ENCODE measurements at places on chromosomes 13 and 19. TPM values are rescaled to one million over a fixed set of nuclear protein-coding genes. Genes with fewer than 3 reads are reported as not detected.

DNA sequence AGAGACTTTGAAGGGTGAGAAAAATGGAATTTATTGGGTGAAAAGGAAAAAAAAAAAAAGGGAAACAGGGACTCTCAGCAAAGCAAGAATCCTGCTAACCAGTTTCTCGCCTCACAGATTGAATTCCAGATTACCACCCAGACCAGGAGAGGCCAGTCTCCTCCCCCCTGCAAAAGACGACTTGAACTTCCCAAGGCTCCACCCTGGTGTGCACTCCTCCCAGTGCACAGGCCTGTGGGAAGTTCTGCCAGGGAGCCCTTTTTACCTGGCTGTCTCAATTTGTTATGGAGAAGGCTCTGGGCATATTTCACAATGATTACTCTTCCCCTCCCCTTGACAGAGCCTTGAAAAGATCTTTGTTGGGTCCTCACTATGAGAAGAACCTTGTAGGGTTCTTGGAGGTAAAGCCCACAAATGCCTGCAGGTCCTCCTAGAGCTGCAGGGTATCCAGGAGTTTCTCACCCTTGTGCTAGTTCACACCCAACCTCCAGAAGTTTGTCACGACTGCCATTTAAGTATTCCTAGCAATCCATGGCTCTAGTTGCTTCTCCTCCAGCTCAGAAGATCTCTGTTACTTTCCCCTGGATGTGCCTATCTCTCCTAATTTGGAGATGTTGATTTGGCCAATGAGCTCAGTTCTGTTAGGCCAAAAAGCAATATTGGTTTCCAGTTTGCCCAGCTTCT lies 229.8 kb upstream of the TMTC4 start:
- H3K4me1 ChIP-seq = no peaks in the 10 kb centered on the region
- no peak overlapping the region for H3K4me3 ChIP-seq
- no peak overlapping the region for H3K27ac ChIP-seq
- DNase-seq = no peak

DNA sequence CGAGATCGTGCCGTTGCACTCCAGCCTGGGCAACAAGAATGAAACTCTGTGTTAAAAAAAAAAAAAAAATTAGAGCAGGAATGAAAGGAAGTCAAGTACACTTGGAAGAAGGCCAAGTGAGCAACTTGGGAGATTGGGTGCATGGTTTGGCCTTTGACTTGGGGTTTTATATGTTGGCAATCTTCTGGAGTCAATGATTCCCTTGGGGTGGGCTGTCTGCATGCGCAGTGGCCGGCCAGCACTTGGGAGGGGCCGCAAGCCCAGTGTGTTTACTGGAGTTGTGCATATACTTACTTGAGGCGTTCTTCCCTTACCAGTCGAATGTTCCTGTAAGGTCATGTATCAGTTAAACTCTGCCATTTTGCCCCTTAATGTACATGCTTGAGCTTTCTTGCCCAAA lies 103.9 kb downstream of the FAM216B start:
- H3K27me3 ChIP-seq = no peaks in the 10 kb centered on the region
- no peak for DNase-seq
- peaks cover 27% of the 10 kb centered on the region for H3K36me3 ChIP-seq
- H3K27ac ChIP-seq = no peak overlapping the region
- no peak overlapping the region for H3K4me3 ChIP-seq
- H3K4me1 ChIP-seq = peaks cover 5% of the 10 kb centered on the region

The ACP7 gene
- total RNA-seq = not detected

- peaks cover 35% of the 10 kb centered on the region for H3K36me3 ChIP-seq
- peaks cover 13% of the 10 kb centered on the region for H3K4me1 ChIP-seq
- H3K27me3 ChIP-seq = no peaks in the 10 kb centered on the region
Observed at GRCh38 chr19:52923778-52924593, 758 bp upstream of the ZNF888 start.

DNA sequence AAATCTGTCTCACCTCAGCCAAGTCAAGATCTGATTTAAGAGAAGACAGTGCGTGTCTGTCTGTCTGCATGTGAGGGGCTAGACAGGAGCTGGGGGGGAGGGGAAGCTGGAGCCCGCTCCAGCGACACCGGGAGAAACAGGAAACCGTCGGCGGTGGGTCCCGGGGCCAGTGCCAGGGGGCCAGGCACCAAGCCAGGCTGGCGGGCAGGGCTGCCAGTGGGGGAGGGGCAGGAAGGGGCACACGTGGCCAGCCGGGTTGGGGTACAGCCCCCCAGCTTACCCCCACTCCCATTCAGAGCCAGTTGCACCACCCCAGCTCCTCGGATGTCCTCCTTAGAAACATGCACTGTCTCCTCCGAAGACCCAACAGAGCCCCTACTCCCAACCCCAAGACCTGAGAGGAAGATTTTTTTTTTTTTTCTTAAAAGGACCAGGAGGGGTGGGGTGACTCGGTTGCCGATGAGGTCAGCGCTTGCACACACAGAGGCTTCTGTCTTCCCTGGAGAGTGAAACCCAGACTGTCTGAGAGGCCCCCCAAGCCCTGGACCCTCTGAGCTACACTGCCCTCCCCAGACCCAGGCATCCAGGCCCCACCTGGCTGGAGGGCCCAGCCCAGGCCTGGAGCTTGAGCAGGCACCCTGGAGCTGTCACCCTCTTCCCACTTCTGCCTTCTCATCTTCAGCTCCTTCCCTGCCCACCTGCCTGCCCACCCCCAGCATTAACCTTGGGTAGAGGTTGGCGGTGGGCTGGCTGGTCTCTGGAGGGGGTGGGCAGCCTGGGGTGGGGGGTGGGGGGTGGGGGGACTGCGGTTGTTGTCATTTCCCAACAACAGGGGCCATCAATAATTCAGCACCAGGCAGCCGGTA lies 4.0 kb downstream of the ERF start:
- no peaks in the 10 kb centered on the region for H3K36me3 ChIP-seq
- peaks cover 1% of the 10 kb centered on the region for H3K27me3 ChIP-seq
- H3K27ac ChIP-seq = peak overlapping the region; percentile 81
- peak; percentile 52 for DNase-seq

DNA sequence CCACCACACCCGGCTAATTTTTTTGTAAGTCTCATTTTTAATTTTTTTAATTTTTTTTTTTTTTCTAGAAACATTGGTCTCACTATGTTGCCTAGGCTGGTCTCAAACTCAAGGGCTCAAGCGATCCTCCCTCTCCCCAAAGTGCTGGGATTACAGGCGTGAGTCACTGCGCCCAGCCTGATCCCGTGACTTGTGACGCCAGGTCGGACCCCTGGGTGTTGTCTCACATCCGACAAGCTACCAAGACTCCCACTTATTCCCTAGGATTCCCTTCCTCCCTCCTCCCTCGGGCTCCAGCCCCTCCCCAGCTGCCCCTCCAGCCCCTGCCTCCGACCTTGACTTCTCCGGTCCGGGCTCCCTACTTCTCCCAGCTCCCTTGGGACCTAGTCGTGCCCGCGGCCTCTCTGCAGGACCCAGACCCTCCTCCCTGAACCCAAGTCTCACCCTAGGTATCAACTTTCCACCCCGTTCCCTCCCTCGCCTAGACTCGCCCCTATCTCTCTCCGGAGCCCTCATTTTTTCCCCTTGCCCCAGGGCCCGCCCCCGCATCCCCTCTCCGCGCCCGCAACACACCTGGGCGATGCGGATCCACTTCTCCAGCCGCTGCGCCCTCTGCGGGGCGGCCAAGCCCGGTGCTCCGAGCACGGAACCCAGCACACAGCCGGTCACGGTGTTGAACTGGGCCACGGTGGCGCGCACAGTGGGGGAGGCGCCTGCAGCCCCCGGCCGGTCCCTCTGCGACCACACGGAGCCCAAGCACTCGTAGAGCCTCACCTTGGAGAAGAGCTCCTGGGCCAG lies 13.1 kb downstream of the RGL3 start:
- no peak overlapping the region for H3K4me3 ChIP-seq
- peak; percentile 50 for DNase-seq
- no peaks in the 10 kb centered on the region for H3K4me1 ChIP-seq
- no peak overlapping the region for H3K27ac ChIP-seq
- H3K36me3 ChIP-seq = no peaks in the 10 kb centered on the region

DNA sequence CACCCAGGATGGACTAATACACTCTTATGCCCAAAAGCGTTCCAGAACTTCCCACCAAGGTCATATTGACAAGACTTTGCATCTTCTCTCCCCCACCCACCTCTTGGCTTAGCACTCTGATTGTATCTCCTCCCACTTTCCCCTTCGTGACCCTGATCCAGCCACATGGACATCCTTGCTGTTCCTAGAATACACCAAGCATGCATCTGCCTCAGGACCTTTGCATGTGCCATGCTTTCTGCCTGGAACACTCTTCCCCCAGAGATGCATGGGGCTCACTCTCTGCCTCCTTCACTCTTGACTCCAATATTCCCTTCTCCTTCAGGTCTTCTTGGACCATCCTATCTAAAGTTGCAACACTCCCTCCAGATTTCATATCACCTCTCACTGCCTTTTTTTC lies 16.2 kb upstream of the LAIR1 start:
- no peak for DNase-seq
- peaks cover 15% of the 10 kb centered on the region for H3K27me3 ChIP-seq
- no peak overlapping the region for H3K4me3 ChIP-seq
- H3K4me1 ChIP-seq = peaks cover 34% of the 10 kb centered on the region
- H3K27ac ChIP-seq = no peak overlapping the region

DNA sequence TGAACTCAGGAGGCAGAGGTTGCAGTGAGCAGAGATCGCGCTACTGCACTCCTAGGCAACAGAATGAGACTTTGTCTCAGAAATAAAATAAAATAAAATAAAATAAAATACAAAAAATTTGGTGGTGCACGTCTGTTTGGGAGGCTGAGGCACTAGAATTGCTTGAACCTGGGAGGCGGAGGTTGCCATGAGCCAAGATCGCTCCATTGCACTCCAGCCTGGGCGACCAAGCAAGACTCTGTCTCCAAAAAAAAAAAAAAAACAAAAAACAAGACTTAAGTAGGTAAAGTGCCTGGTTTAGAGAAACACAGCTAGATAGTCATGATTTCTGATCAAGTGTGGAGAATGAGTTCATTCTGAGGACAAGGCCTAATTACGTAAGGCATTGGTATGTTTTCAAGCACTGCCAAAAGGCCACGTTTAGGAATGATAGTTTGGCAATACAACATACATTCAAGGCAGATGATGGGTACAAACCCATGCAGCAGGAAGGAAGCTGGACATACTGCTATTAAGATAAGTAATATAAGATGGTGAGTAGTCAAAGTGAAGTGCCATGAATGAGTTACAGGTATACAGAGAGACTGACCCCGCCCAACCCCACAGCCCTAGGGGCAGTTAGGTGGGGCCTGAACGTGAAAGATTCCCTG lies 4.8 kb upstream of the UCHL3 start:
- H3K4me3 ChIP-seq = no peak overlapping the region
- no peaks in the 10 kb centered on the region for H3K36me3 ChIP-seq
- no peaks in the 10 kb centered on the region for H3K27me3 ChIP-seq
- DNase-seq = no peak
- peaks cover 4% of the 10 kb centered on the region for H3K4me1 ChIP-seq

DNA sequence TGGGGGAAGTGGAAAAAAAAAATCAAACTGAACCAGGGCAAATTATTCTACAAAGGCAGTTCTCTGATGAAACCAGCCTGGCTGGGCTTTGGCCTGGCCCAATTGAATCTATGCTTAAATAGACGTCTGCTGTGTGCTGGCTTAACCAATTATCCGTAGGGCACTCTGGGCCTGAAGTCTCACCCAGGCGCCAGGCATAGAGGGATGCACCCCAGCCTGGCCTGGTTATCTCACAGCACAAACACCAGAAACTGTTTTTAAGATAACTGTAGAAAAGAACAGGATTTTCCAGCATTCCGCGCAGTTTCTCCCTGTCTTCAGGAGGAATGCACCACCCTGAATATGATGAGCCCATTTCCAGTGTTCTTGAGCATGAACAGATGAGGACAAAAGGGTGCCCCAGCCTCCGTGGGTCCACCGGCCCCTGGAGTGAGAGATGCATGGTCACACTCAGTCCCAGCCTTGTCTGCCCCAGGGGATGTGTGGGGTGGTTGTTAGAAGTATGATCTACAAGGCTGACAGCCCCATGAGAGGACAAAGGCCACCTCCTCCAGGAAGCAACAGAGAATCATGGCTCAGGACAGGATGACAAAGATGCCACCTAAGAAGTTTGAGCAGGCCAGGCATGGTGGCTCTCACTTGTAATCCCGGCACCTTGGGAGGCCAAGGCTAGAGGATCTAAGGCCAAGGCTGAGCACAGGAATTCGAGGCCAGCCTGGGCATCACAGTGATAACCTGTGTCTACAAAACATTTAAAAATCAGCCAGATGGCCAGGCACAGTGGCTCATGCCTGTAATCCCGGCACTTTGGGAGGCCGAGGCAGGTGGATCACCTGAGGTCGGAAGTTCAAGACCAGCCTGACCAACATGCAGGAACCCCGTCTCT lies 50.2 kb downstream of the PEPD start:
- no peaks in the 10 kb centered on the region for H3K36me3 ChIP-seq
- H3K27me3 ChIP-seq = no peaks in the 10 kb centered on the region
- no peak overlapping the region for H3K4me3 ChIP-seq
- no peak overlapping the region for H3K27ac ChIP-seq

- H3K36me3 ChIP-seq = no peaks in the 10 kb centered on the region
- no peak for DNase-seq
- no peak overlapping the region for H3K27ac ChIP-seq
- H3K4me3 ChIP-seq = no peak overlapping the region
Observed at GRCh38 chr13:109652531-109652930, 133.9 kb downstream of the IRS2 start.

DNA sequence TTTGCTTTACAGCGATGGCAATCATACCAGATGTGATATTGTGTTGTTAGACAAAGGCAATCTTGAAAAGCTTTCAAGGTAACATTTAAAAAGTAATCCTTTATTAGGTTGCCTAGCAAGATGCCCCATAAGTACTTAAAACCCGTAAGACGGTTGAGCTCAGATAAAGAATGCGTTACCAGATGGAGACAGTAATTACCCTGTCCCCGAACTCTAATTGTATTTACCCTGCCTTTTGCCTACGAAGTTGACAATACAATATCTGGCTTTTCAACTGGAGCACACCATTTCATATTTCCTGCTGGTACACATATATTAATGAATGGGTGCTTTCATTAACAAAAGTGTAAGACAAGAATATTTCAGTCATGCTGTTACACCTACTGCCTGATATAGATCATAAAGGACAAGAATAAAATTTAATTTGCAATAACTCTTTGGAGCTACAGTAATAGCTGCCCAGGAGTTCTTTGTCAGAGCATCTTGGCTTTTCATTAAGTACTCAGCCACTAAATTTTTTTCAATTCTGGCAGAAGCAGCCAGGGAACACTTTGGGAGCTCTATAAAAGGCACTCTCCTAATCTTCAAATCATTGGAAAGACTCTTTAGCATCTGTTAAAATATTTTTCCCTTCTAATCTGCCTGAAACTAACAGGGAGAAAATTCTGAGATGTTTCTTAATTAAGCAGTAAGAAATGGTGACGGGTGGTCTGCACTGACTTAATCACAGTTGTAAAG lies 63.8 kb downstream of the DCT start:
- peaks cover 19% of the 10 kb centered on the region for H3K36me3 ChIP-seq
- no peak overlapping the region for H3K4me3 ChIP-seq
- H3K27ac ChIP-seq = no peak overlapping the region

GRCh38 chr13:74187564-74187963 lies 53.4 kb upstream of the KLF12 start:
- H3K4me1 ChIP-seq = peaks cover 7% of the 10 kb centered on the region
- no peak overlapping the region for H3K4me3 ChIP-seq
- H3K36me3 ChIP-seq = no peaks in the 10 kb centered on the region

GRCh38 chr19:17109300-17109699 lies 33.7 kb downstream of the MYO9B start:
- peaks cover 47% of the 10 kb centered on the region for H3K4me1 ChIP-seq
- peak overlapping the region; percentile 33 for H3K4me3 ChIP-seq
- no peaks in the 10 kb centered on the region for H3K27me3 ChIP-seq
- H3K27ac ChIP-seq = no peak overlapping the region
- peaks cover 32% of the 10 kb centered on the region for H3K36me3 ChIP-seq

The PGLYRP1 gene
- total RNA-seq = not detected

- DNase-seq = peak; percentile 35
- peaks cover 7% of the 10 kb centered on the region for H3K4me1 ChIP-seq
- peak overlapping the region; percentile 93 for H3K4me3 ChIP-seq
- H3K27me3 ChIP-seq = no peaks in the 10 kb centered on the region
Observed at GRCh38 chr19:44142059-44142433, 692 bp downstream of the ZNF234 start.

Data from activated naive CD8-positive, alpha-beta T cell treated with anti-CD3 and anti-CD28 coated beads, Interleukin-2, amount 10 ng/mL, durations not matched to agents 7 days and 5 days (primary cell).